ENCODE measurements at places on chromosomes 1 and 21.

- peak; percentile 38 for DNase-seq
Measured at GRCh38 chr1:61588736-61589672, 135.9 kb downstream of the TM2D1 start.

GRCh38 chr1:27886353-27886679, 14.0 kb downstream of the THEMIS2 start:
- no peak for DNase-seq

DNA sequence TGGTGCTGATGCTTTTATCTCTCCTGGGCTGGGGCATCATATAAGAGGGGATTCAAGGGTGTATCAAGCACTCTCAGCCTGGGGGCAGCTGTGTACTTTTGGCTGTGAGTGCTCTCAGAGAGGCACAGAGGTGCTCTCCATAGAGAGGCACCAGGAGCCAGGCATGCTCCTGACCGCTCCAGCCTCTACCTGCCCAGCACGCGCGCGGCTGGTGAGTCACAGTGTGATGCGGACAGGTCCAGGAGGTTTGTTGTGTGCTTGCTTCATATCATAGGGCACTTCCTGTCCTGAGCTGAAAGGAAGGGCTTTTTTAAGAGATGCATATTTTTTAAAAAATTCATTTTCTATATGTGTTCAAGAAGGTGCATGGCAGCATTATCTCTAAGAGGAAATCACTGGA, 93.6 kb upstream of the BCAR3 start:
- DNase-seq = no peak

GRCh38 chr1:7549277-7550161, 221.6 kb upstream of the VAMP3 start:
- DNase-seq = no peak

DNA sequence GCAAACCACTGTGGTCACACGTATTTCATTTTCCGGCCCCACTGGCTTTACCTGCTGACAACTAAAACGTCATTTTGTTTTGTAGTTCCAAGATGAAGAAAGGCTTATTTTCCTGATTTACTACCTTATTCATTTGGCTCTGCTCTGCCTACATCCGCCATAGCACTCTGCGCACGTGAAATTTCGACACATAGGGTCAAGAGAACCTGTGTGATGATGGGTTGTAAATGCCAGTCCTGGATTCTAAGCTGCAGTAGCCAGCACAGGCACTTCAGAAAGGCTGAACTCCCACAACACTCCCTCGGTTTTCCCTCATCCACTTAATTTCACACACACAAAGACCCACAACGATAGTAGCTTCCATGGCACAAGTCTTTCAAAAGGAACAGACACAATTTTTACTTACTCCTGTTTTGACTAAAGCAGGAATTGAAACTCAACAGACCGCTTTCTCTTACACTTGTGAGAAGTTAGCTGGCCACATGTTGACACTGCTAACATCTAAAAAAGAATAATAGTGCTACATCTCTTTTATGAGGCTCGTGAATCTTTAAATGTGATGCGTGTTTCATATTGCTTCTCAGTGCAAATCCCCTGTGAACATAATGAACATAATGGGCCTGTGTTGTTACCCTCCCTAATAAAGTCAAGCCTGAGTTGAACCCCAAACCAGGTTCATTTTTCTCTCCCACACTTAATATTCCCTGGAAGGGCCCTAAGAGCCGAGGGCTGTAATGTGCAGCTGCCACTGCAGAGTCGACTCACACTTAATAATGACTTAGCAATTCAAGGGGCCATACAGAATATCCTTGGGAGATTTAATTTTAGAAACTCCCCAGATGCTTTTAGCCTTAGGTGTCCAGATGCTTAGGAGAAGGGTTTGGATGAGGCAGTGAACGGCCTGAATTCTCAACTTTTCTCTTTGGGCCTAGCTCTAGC, 1.5 kb upstream of the RUNX1 start:
- DNase-seq = no peak

- DNase-seq = no peak
Measured at GRCh38 chr1:173861731-173862145, 6.1 kb downstream of the GAS5 start.

GRCh38 chr1:111441573-111442192, 7.4 kb downstream of the WDR77 start:
- no peak for DNase-seq

- DNase-seq = no peak
Measured at GRCh38 chr1:169090900-169091311, 15.6 kb upstream of the ATP1B1 start.

DNA sequence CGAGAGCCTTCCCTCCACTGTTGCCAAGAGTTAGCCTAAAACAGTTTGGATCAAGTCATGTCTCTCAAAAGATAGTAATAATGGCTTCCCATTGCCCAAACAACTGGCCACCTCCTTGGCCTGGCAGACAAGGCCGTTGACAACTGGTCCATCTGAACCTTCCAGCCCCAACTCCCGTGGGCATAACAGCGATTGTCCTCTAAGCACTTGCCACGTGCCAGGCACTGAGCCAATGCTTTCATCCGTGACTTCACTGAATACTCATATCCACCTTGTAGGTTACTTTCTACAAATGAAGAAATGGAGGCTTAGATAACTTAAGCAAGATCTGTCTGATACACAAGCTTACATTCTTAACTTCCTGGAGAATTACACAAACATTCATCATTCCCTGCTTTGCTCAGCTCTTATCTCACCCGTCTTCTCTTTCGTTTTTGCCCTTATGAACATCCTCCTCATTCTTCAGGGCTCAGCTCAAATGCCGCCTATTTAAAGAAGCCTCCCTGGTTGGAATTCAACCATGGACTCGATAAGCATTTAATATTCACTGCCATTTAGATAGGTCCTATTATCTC, 106.4 kb downstream of the KCND3 start:
- DNase-seq = no peak

GRCh38 chr1:241592273-241592958, 47.8 kb downstream of the CHML start:
- DNase-seq = no peak

- no peak for DNase-seq
Measured at GRCh38 chr1:226476648-226477319, 68.9 kb upstream of the PARP1 start.

- no peak for DNase-seq
Measured at GRCh38 chr1:48093147-48093546, 96.0 kb upstream of the TRABD2B start.

- DNase-seq = no peak
Measured at GRCh38 chr1:227732586-227733308, 2.4 kb downstream of the JMJD4 start.

GRCh38 chr1:147721716-147722115, 38.7 kb downstream of the GJA5 start:
- DNase-seq = no peak

GRCh38 chr1:156625436-156626078, 6.3 kb downstream of the HAPLN2 start:
- no peak for DNase-seq

DNA sequence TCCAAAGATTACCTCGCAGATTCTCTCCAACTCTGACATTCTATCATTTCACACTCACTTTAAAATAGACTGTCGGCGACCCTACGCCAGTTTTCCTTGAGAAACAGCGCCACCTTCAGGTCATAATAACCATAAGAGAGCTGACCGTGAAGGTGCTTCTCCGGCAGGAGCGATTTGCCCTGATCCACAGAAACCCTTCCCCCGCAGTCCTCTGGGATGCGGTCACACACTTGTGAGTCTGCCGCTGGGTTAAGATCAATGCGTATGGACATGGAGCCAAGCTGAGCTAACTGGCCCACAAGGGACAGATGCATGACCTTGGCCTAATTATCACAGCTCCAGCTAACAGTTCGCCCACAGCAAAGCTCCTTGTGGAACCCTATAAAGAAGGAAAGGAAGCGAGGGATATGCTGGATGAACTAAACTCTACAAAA, 32.8 kb upstream of the IFNAR2 start:
- DNase-seq = no peak

- DNase-seq = no peak
Measured at GRCh38 chr1:108327534-108328466, 83.9 kb upstream of the NBPF4 start.

DNA sequence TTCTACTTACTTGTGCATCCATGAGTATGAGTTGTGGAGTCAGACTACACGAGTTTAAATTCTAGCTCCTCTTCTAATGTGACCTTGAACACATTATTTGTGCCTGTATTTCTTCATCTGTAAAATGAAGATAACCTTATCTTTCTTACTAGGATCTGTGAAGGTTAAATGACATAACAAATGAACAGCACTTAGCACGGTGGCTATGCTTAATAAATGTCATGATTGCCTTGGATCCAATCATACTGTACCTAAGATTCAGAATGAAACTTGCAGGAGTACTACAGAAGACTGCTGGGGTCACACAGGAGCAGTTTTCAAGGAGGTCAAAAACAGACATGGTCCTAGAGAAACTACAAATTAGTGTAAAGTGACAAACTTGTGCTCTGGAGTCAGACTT, 22.2 kb upstream of the ALG14 start:
- DNase-seq = no peak

DNA sequence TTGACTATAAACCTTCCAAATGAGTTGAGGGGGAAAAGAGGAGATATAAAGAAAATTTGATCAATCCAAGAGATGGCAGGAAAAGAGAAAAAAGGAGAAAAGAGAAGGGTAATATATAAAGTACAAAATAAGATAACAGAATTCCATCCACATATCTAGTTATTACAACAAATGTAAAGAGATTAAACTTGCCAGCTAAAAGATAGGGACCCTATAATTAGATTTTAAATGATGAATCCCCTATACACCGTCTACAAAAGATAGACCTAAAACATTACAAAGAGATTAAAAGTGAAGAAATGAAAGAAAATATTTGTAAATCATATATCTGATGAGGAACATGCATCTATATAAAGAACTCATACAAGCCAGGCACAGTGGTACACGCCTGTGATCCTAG, 63.1 kb downstream of the CHD5 start:
- DNase-seq = no peak

DNA sequence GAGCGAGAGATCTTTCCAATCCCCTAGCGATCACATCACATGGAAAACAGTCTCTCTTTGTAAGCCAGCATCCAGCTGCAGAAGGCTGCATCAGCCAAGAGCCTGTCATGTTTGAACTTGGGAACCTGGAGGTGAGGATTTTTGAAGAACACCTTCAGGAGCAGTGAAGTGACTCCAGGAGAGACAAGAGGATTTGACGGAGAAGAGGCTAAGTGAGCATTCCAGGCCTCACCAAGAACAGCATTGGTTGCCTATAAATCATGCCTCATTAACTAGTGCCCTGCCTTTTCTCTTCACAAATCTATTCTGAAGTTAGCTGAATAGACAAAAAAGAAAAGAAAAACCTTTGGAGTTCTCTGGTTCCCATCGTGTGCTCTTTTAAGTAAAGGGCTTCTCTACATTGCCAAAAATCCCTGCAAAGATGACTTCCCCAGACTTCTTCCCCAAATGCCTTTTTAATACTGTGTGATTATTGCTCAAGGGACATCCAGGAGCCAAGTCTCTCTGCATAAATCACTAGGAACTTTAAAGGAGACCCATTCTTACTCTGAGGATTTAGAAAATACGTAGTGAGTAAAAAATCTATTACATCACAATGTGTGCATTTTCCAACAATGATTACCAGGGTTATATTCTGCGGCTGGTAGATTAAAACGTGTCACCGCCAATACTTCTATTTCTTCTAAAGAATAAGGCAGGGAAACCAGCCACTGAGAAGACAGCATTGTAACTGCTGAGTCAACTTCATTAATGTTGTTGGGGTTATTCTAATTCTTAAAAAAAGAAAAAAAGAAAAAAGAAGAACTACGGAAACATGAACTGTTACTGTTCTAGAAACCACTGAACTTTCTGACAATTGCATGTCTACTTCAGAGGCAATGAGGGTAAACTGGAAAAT, 95.2 kb downstream of the KIF14 start:
- no peak for DNase-seq

Measured in renal cortex interstitium (tissue), 15 donors.